ENCODE measurements at places on chromosomes 2 and 18. TPM values are rescaled to one million over a fixed set of nuclear protein-coding genes. Genes with fewer than 3 reads are reported as not detected.

GRCh38 chr18:48045744-48046143 lies 115.3 kb upstream of the SMAD2 start:
- no peak for DNase-seq

GRCh38 chr2:177600917-177601316 lies 208.3 kb downstream of the AGPS start:
- no peak for DNase-seq

- no peak for DNase-seq
These were observed 124.9 kb downstream of the GLI2 start for GRCh38 chr2:120860579-120860922.

DNA sequence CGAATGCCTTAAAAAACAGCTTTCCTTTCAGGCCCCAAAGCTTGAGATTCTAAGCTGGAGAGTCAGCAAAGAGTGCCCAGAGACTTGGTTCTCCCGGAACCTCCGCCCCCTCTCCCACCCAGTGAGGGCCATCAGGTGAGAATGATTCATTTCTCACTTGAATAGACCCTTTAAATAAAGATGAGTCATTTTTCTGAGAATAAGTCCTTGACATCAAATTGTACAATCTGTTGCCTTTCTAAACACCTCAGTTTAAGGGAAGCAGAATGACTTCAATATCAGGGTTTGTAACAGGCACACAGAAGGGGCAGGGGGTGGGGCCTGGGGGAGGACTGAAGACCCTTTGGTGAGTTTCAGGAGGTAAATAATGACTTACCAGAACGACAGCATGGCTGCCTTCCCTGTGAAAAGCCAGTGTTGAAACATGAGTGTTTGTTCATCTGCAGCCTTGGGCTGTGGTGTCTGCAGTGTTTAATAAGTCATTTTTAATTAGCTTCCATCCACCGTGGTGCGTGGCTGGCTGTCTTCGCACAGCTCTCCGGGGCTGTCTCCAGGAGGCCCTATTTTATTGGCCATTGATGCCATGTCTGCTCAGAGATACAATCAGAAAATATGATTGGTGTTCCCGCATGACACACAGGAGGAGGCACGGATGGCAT lies 134.9 kb upstream of the ZNF236 start:
- no peak for DNase-seq

- DNase-seq: no peak
These were observed 4.2 kb downstream of the TFPI start for GRCh38 chr2:187549951-187550555.

DNA sequence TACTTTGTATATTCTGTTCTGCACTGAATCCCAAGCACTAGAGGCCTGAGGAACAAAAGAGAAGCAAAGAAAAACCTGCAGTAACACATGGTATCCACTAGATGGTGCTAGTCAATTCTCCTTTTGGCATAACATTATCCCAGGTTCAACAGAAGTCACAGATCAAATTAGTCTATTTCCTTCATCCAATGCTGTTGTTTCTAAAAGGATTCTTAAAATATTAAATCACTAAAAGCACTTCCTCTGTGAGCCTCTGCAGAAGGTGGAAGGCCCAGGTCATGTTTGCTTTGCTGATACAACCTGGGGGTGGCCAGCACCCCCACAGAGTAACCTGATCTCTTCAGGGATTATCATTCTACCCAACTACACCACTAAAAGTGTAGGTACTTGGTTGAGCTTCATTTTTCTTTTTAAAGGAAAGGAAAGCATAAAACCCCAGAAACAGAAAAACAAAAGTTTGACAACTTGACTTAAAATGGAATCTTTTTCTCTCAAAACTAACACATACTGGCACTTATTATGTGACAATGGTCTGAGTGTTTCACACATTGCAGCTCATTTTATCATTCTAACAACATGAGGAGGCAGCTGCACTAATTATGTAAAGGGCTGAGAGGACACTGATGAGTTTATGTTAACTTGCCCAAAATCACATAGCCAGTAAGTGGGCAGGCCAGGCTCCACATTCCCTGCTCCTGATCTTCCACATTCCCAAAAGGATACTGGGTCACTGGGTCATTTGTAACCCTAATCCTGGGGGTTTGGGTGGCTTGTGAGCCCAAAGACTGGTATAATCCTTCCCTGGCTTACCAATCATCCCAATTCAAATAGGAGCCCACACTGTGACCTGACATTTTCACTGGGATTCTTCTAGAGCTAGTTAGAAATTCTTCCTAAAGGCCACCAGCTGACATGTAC lies 66.8 kb upstream of the DNER start:
- no peak for DNase-seq

DNA sequence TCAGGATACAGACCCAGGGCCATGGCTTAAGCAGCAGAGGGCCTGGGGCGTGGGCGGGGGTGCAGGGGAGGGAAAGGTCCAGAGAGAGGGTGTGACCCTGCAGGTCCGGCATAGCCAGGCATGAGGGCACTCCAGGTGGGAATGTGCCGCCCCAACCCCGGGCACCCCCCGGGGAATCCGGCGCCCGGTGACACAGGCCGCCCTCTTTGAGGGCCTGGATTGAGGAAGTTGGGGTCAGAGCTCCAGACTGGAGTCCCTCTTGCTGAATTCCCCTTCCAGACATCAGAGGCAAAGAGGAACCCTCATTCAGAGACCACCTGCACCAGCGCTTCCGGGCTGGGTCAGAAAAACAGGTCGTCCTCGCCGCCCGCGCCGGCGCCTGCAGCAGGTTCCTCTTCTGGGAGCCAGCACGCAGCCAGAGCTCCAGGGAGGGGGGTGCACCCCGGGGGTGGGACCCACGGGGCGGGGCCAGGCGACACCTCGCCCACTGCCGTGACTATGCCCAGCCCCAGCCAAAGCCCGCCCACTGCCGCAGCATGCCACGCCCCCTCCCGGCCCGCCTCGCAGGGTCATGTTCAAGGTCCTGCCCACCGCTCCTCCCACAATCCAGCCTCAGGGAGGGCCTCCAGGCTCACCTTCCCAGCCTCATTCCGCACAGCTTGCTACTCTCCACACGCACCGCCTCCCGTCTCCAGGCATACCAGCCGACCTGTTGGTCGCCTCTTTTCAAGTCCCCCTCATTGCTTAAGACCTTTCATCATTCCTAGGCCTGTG lies 98.3 kb upstream of the ID2 start:
- DNase-seq: peak; percentile 99

DNA sequence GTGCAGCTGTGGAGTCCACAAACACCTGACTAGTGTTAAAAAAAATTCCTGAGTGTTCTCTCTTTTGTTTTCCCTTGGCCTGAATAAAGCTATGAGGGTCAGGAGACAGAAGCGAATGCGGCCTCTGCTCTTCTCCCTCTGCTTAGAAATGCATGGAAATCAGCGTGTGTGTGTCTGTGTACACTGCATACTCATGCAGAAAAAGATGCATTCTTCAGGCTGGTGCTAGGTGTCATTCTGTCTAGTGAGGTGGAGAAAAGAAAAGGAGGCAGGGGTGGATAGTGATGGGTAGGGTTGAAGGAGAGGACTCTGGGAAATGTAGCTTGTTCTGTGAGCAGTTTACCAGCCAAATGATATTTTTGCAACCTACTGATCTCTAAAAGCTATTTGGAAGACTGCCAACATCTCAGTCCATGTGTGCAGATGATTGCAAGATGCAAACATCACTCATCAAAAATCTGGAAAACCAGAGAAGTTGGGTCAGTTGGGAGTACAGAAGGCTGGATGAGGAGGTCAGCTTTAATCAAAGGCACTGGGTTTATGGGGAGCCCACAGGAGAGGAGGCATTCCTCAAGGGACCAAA lies 177.7 kb downstream of the INSIG2 start:
- DNase-seq: no peak

GRCh38 chr18:59665057-59666006 lies 31.9 kb downstream of the CCBE1 start:
- DNase-seq: no peak

DNA sequence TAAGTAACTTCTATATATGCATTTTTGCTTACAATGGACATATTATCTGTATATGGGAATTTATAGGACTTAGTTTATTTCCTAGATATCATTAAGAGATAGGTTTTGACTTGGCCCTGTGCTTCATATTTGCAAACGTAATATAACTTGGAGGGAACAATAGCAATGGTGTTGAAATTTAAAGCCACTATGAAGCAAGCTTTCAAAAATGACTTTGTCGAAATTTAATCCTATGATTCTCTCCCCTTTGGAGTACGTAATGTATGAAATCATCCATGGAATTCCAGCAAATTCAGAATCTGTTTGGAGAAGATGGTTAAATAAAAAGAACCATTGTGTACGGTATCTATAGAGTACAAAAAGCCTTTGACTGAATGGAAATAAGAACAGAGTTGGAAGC lies 486.3 kb downstream of the ARHGAP15 start:
- DNase-seq: no peak

GRCh38 chr2:105138643-105139042 lies 100.8 kb downstream of the MRPS9 start:
- DNase-seq: no peak

DNA sequence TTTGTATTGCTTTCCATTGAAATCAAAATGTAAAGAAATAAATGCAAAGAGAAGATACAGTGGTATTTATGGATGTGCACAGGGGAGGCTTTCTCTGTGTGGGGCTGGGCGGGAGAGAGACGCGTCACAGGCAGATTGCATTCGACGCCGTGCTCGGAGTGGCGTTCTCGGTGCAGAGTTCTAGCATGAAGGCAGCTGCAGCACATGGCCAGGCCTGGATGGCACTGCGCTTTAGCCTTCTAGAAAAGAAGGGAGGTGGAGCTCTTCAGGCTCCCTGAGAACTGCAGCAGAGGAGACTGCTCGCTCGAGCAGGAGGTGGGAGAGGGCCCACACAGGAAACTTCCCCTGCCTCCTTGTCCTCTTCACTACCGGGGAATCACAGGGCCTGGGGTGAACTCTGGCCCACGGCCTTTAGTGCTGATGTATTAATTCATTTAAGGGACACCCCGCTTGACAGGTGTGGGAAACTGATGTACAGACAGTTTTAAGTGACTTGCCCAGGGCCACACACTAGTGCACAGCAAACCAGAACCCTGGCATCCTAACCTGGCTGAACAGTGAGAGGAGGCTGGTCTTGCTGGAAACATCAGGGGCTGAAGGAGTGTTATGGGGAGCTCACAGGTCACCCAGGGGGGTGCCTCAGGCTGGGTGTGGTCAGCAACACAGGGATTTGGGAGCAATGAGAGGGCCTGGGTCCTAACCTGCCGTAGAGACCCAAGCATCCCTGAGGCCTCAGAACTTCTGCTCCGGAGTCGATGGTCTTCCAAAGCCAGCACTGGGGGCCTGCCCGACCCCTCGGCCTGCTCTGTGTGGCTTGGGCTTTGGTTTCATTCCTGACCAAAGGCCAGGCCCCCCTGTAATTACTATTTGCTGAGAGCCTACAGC lies 199.9 kb downstream of the HDAC4 start:
- no peak for DNase-seq

- no peak for DNase-seq
These were observed 22.8 kb downstream of the KCNS3 start for GRCh38 chr2:17901246-17901645.

Gene NCKAP5
- total RNA-seq: 7.3 TPM

- no peak for DNase-seq
These were observed at the start of gene UGT1A9 for GRCh38 chr2:233671290-233672161. UGT1A9 (plus strand) TSS chr2:233671898; CDS start chr2:233671935, 37 bp downstream.

DNA sequence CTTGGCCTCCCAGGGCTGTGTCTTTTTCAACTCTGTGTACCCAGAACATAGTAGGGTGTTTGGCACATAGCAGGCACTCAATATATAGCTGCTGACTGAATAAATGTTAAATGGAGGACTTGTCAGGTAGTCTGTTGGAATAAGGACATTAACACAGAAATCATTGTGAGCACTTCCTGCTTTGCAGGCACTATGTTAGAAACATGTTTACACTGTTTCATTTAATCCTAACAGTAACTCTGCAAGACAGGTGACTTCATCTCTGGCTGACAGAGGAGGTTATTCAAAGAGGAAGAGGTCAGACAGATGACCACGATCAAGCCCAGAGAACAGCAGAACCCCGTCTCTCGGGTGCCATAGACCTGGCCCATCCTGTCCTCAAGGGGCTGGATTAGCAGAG lies 28.0 kb upstream of the PIEZO2 start:
- no peak for DNase-seq

GRCh38 chr2:239930378-239930777 lies 94.8 kb downstream of the NDUFA10 start:
- peak; percentile 37 for DNase-seq
